ENCODE measurements at places on chromosomes 5 and 9.

DNA sequence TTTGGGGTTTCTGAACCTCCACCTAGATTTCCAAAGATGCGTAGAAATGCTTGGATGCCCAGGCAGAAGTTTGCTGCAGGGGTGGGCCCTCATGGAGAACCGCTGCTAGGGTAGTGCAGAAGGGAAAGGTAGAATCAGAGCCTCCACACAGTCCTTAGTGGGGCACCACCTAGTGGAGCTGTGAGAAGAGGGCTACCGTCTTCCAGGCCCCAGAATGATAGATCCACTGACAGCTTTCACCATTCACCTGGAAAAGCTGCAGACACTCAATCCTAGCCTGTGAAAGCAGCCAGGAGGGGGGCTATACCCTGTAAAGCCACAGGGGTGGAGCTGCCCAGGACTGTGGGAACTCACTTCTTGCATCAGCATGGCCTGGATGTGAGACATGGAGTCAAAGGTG is 13.3 kb upstream of the HSDL2 start:
- DNase-seq, result no peak

- DNase-seq, result no peak
Measured at GRCh38 chr5:167442922-167443321, 848.5 kb upstream of the WWC1 start.

DNA sequence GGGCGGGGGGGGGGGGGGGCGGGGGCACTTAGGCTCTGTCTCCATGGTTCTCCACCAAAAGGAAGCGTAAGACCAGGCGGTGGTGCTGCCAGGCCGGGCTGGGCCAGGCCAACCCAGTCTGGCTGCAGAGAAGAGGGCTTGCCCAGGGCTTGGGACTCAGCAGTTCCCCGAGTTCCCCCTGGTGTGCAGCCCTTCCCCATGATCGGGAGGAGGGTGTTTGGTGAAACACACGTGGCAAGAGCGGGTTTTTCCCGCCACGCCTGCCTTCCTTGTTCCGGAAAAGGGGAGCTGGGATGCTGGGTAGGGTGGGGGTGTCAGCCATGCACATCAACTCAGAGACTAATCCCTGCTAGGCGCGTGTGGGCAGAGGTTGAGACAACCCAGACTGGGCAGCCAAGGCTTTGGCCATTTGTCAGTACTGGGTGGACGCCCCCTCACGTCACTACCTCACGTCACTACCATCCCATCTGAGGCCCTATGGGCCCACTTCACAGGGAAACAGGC is 32.9 kb downstream of the PRRX2 start:
- DNase-seq, result no peak

- peak; percentile 24 for DNase-seq
Measured at GRCh38 chr9:92599938-92600461, 64.2 kb upstream of the ECM2 start.

- DNase-seq, result peak; percentile 88
Measured at GRCh38 chr5:154221371-154221896, 30.9 kb downstream of the GALNT10 start.

GRCh38 chr5:40799258-40799657 is 1.1 kb upstream of the PRKAA1 start:
- DNase-seq, result no peak

DNA sequence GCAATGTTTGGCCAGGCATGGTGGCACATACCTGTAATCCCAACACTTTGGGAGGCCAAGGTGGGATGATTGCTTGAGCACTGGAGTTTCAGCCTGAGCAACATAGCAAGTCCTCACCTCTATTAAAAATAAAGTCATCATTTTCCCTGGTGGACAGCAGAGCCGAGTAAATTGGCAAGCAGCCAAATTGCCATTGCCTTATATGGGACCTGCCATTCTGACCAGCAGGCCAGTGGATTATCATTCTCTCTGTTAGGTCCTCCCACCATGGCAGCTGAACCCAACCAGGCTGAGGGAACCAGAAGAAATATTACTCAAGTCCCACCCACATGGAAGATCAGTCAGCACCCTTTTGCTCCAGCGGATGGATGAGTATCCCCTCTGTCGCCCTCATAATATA is 1829.9 kb downstream of the EFNA5 start:
- DNase-seq, result no peak

DNA sequence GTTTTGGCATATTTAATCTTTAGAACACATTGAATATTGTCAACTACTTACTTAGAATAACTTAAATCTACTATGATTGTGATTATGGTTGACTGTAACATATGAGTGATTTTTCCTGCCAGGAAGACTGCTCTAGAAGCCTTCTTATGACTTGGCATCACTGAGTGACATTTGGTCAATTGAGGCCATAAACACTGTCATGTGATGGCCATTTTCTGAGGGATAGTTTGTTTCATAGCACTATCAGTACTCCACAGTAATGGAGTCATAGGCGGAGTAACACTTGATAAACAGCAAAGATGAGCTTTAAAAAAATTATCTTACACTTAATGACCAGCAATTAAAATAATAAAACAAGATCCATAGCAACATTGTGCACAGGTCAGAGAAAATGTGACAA is 31.0 kb downstream of the C9orf40 start:
- DNase-seq, result no peak

DNA sequence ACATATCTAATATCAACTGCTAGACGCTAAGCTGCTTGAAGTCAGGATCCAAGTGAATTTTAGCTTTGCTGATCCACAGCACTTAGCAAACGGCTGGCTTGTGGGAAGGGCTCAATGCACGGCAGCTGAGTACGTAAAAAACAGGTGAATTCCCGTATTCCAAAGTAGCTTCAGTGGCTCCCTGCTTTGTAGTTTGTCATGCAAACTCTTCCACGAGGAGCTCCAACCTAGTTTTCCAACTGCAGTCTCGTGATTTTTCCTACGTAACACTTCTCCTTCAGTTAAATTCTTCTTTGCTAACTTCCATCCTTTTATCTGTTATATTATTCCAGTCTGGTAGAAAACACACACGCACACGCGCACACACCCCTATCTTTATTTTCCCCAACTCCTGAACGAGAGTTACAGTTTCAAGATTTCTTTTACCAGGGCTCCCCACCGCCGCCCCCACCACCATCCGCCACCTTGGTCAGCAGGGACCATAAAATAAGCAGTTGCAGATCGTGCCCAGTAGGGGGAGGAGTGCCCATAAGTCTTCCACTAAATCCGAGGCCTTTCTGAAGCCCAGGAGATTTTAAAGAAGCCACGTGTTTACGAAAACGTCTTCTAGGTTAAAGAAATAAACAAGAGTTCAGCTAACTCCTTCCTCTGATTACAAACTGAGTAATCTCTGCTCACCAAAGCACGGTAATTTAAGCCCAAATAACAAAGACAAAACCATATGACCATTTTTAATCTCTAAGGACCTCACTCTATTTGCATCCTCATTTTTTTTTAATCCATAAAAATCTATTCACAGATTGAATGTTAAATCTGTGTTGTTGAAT is 34.8 kb upstream of the TRIO start:
- DNase-seq, result no peak

- DNase-seq, result no peak
Measured at GRCh38 chr5:138743484-138743883, 9.7 kb upstream of the CTNNA1 start.

DNA sequence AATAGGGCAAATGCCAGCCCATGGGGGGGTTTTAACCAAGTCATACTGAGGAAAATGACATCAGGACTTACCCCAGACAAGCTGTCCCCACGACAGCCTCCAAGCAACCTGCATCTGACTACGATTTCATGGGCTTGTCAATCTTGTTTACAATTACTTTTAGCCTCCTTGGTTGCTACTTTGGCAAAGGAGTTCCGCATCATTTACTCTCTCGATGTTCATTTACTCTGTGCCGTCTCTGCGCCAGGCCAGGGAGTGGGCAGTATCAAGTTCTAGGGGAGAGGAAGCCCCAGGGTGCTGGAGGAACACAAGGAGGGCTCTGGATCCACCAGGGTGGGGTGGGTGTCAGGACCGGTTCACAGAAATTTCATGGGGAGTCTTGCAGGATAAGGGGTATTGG is 23.9 kb downstream of the PTPN3 start:
- no peak for DNase-seq

- DNase-seq, result no peak
Measured at GRCh38 chr5:167664222-167664804, 627.1 kb upstream of the WWC1 start.

GRCh38 chr9:22039258-22039657 is 30.2 kb upstream of the CDKN2B start:
- DNase-seq, result no peak

GRCh38 chr5:135129307-135129706 is 95.3 kb upstream of the PITX1 start:
- no peak for DNase-seq

DNA sequence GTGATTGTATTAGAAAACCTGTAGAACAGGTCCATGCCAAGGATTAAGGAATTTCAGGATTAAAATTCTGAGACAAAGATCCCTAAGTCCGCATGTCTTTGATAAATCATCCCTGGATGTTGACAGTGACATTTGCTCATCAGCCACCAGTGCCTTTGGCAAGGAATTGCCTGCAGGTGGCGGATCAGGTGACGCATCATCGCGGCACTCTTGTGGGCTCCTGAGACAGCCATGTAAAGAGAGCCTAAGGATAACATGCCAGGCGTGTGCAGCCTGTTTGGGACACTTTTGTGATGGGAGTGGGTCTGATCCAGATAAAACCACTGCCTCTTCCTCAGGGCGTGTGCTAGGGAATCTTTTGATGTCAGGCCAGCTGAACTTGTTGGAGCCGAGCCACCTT is 40.6 kb downstream of the ADCY2 start:
- DNase-seq, result no peak

DNA sequence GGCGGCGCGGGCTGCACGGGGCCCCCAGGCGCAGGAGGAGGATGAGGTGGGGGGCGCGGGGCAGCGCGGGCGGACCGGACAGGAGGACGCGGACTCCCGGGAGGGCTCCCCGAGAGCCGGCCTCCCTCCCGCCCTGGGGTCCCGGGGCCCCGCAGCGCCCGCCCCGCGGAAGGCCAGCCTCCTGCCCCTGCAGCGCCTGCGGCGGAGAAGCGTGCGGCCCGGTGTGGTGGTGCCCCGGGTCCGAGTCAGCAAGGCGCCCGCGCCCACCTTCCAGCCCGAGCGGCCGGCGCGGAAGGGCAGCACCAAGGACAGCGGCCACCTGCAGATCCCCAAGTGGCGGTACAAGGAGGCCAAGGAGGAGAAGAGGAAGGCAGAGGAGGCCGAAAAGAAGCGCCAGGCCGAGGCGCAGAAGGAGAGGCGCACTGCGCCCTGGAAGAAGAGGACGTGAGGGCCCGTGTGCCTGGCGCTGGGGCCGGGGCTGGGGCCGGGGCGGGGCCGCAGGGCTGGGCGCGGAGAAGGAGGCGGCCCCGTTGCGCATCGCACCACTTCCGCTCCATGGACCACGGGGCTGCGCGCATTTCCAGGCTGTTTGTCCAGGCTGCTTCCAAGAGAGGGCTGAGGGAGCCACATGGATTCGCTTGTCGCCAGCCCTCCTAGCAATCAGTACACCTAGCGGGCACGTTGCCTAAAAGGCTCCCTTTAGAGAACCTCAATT is 86.0 kb downstream of the ANKRD33B start:
- peak; percentile 20 for DNase-seq

DNA sequence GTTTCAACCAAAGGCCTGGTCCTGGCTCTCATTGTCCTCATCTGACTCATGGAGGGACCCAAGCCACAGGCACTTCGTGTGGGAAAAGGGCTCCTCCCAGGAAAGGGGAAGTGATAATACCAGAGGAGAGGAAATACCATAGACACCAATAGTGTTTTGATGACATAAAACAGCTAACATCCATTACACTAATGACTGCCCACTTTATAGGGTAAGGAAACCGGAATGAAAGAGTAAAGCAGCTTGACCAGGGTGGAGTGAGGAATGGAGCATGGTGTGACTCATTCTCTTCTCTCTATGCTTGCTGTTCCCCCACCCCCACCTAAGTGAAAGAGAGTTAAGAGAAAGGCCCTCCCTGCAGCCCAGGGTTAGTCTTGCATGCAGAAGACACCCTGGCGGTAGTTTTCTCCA is 67.4 kb upstream of the HRH2 start:
- peak; percentile 79 for DNase-seq

- peak; percentile 54 for DNase-seq
Measured at GRCh38 chr9:94870793-94871558, 144.5 kb downstream of the AOPEP start.

DNA sequence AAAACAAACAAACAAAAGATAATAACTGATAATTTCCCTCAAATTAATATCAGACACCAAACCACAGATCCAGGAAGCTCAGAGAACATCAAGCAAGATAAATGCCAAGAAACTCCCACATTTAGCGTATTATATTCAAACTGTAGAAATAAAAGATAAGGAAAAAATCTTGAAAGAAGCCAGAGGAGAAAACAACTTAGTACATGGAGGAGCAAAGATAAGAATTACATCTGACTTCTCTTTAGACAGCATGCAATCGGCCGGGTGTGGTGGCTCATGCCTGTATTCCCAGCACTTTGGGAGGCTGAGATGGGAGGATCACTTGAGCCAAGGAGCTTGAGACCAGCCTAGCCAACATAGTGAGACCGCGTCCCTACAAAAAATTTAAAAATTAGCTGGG is 17.2 kb upstream of the MLANA start:
- no peak for DNase-seq

GRCh38 chr5:68319706-68320412 is 104.3 kb downstream of the PIK3R1 start:
- peak; percentile 86 for DNase-seq

DNA sequence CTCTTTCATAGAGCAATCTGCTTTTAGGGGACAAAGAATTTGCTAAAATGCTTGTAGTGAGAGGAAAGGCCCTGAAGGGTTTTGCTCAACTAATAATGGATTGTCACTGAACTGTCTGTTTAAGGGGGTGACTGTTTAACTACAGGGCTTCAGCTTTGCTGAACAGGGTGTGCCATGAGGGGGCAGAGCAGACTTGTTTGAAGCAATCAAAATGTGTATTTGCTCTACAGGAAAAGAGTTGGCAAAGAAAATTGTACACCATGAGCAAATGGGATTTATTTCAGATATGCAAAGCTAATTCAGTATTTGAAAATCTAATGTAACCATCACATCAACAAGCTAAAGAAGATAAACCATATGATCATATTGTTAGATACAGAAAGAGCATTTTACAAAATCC is 154.3 kb downstream of the GABRG2 start:
- DNase-seq, result no peak
